ENCODE measurements at places on chromosomes 3 and 15.

DNA sequence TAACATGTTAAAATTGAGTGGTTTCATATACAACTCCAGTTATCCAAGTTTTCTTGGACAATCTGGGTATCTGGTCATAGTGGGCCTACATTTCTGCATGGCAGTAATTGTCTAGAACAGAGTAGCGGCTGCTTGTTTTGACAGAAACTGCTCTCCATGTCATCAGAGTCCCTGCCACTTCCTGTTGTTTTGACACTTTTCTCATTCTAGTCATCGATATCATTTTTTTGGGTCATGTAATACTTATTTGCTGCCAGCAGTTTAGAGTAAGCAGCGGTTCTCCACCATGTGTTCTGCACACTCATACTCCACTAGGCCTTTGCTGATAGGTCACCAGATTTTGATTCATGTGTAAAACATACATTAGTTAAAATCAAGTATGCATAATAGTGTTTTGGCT lies 81.5 kb downstream of the SLC25A26 start:
- no peaks in the 10 kb centered on the region for H3K36me3 ChIP-seq
- DNase-seq, result no peak
- no peak overlapping the region for H3K27ac ChIP-seq
- H3K4me1 ChIP-seq, result no peaks in the 10 kb centered on the region
- H3K27me3 ChIP-seq, result no peaks in the 10 kb centered on the region

DNA sequence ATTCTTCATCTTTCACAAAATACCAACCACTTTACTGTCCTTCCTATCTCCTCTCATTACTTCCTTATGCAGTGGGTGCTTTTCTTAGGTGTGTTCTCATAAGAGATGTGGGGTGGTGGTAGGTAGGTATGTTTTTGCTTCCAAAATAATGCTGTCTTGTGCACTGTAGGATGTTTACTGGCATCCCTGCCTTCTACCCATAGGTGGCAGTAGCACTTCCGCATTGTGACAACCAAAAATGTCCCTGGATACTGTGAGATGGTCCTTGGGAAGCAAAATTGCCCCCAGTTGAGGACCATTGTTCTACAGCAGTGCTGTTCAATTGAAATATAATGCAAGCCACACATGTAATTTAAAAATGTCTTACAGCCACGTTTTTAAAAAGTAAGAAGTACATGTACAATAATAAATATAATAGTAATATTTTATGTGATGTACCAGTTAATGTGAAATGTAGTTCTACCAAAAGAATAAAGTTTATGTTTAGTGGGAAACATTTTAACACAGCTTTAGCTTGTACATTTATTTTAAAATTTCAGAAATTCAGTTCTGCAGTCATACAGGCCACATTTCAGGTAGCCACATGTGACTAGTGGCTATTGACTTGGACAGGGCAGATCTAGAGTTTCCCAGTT lies 75.2 kb downstream of the NEO1 start:
- H3K27ac ChIP-seq, result no peak overlapping the region
- H3K4me3 ChIP-seq, result no peak overlapping the region
- H3K27me3 ChIP-seq, result no peaks in the 10 kb centered on the region
- no peaks in the 10 kb centered on the region for H3K4me1 ChIP-seq

- H3K36me3 ChIP-seq, result no peaks in the 10 kb centered on the region
- no peak overlapping the region for H3K4me3 ChIP-seq
- no peaks in the 10 kb centered on the region for H3K4me1 ChIP-seq
- no peak overlapping the region for H3K27ac ChIP-seq
Observed at GRCh38 chr3:18808429-18808828, 339.9 kb upstream of the KCNH8 start.

DNA sequence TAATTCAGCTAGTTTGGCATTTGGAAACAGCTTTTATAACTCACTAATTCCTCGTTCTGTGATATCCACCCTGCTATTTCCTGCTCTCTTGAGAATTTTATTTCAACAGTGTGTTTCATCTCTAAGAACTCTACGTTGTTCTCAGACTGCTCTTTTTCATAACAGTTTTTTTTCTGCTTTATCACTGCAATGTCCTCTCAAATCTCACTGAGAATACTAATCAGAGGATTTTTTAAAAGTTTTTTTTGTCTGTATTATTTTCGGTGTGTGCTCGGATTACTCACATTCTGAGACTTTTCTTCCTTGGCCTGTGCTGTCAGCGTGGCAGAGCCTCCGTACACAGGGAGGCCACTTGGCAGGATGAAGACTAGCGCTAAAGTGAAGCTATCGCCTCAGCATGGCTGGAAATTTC lies 59.4 kb upstream of the NEO1 start:
- no peak for DNase-seq
- no peaks in the 10 kb centered on the region for H3K36me3 ChIP-seq
- H3K4me3 ChIP-seq, result no peak overlapping the region
- H3K4me1 ChIP-seq, result no peaks in the 10 kb centered on the region
- H3K27ac ChIP-seq, result peak overlapping the region; percentile 63

GRCh38 chr3:102258666-102259227 lies 176.1 kb upstream of the ZPLD1 start:
- no peaks in the 10 kb centered on the region for H3K36me3 ChIP-seq
- no peaks in the 10 kb centered on the region for H3K27me3 ChIP-seq
- DNase-seq, result no peak

GRCh38 chr3:107710851-107711250 lies 188.1 kb downstream of the BBX start:
- H3K4me1 ChIP-seq, result peaks cover 9% of the 10 kb centered on the region
- no peak overlapping the region for H3K27ac ChIP-seq
- peak; percentile 65 for DNase-seq
- no peaks in the 10 kb centered on the region for H3K36me3 ChIP-seq
- no peaks in the 10 kb centered on the region for H3K27me3 ChIP-seq
- H3K4me3 ChIP-seq, result no peak overlapping the region

DNA sequence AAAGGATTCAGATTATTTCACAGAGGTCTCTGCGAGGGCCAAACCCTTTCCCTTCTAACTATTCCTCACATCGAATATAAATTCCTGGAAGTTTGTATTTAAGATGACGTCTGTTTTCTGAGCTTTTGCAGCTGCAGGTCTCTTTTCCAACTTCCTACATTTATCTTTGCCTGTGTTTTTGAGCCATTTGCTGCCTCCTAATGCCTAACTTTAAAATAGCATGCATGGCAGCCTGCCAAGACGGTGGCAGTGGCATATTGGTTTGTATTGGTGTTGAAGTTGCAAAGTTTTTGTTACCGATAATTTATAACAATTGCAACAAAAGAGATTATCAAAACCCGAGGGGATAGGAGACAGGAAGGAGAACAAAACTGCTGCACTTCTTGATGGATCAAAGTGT lies 187.1 kb upstream of the DNAJC19 start:
- H3K27ac ChIP-seq, result no peak overlapping the region
- no peak overlapping the region for H3K4me3 ChIP-seq
- H3K27me3 ChIP-seq, result no peaks in the 10 kb centered on the region
- peak; percentile 81 for DNase-seq
- no peaks in the 10 kb centered on the region for H3K4me1 ChIP-seq

- no peaks in the 10 kb centered on the region for H3K36me3 ChIP-seq
- no peak overlapping the region for H3K4me3 ChIP-seq
- no peak for DNase-seq
- peaks cover 24% of the 10 kb centered on the region for H3K4me1 ChIP-seq
- H3K27ac ChIP-seq, result no peak overlapping the region
- H3K27me3 ChIP-seq, result no peaks in the 10 kb centered on the region
Observed at GRCh38 chr3:99970198-99970597, 144.1 kb downstream of the FILIP1L start.

GRCh38 chr3:171348121-171348520 lies 112.1 kb downstream of the TNIK start:
- H3K4me1 ChIP-seq, result peaks cover 11% of the 10 kb centered on the region
- no peak overlapping the region for H3K4me3 ChIP-seq
- no peaks in the 10 kb centered on the region for H3K36me3 ChIP-seq
- H3K27ac ChIP-seq, result no peak overlapping the region
- no peak for DNase-seq
- no peaks in the 10 kb centered on the region for H3K27me3 ChIP-seq

- H3K27ac ChIP-seq, result no peak overlapping the region
- no peaks in the 10 kb centered on the region for H3K27me3 ChIP-seq
Observed at GRCh38 chr3:125359700-125360099, 15.4 kb downstream of the ZNF148 start.

DNA sequence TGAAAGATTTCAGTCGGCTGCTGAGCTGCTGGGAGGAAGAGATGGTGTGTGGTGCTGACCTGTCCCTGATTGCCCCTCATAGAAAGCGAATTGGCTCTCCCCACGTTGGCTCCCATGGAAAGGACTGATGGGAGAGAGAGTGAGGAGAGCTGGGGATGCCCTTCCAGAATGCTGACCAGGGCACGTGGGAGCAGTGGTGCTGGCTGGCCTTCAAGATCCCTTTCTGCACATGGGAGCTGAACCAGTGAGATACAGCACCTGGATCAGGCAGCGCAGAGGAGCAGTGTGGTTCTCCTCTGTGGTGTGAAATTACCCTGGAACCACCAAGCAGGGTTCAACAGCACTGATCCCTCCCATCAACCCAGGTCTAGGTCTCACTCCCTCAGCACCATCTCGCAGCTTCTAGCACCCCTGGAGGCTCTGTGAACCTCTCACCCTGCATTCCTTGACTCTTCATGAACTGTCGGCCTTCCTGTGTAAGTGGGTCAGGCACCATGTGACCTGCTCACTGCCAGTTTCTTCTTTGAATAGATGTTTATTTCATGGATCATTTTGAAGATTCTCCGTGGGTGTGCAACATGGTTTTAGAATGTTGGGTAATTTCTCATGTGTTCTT lies 55.7 kb downstream of the CACNA1D start:
- DNase-seq, result no peak
- no peaks in the 10 kb centered on the region for H3K4me1 ChIP-seq
- no peak overlapping the region for H3K4me3 ChIP-seq
- H3K27me3 ChIP-seq, result no peaks in the 10 kb centered on the region
- no peak overlapping the region for H3K27ac ChIP-seq
- no peaks in the 10 kb centered on the region for H3K36me3 ChIP-seq

DNA sequence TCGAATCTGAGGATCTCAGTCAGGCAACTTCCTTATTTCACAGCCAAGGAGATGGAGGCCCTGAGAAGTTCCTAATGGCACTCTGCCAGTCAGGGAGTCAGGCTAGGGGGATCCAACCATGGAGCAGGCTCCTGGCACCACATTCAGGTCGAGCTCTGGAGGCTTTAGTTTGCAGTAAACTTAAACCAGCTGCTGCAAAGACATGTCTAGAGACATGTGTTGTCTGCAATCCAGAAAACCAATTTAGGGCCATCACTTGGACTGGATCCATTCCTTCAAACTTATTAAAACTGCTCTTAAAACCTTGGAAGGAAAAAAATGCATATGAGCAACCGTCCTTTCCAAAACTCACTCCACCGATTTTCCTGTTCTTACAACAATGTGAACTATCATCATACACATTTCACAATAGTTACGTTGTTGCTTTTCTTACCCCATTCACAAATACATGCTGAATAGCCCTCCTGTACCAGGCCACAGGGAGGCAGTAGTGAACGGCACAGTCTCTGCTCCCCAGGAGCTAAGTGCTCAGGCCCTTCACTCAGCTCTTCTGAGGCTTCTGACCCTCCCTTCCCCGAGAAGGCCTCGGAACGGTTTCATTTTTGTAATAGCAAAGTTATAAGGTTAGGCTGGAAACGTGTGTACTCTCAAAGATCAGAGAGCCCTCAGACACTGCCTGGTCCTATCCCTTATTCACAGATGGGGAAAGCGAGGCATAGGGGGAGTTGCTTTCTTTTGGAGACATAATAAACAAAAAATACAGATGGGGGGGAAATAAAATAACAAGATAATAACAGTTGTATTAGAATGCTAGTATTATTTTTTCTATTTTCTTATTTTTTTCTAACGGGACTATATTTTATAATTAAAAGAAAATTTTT lies 20.1 kb downstream of the RFT1 start:
- H3K4me1 ChIP-seq, result peaks cover 17% of the 10 kb centered on the region
- no peaks in the 10 kb centered on the region for H3K27me3 ChIP-seq
- H3K4me3 ChIP-seq, result no peak overlapping the region
- H3K27ac ChIP-seq, result no peak overlapping the region

GRCh38 chr3:54004335-54004734 lies 112.7 kb upstream of the SELENOK start:
- no peaks in the 10 kb centered on the region for H3K4me1 ChIP-seq
- no peaks in the 10 kb centered on the region for H3K27me3 ChIP-seq
- no peak for DNase-seq
- H3K27ac ChIP-seq, result no peak overlapping the region
- H3K36me3 ChIP-seq, result no peaks in the 10 kb centered on the region

DNA sequence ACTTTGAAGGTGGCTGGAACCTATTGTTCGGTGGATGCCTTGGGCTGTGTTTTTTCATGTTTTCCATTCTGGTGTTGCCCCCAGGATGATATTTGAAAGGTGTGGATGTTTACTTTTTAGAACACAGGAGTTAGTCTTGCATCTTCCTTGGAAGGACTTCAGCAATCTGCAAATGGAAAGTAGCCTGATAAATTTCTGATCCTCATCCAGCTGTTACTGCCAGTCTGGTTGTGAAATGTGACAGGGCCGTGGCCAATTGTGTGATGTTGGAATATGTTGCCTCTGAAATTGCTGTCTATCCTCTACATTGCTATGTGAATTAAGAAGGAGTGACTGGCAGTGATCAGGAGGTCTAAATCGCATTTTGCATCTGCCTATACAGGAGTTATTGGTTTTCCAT lies 382.5 kb upstream of the C2CD4B start:
- peak; percentile 72 for DNase-seq
- H3K4me1 ChIP-seq, result peaks cover 42% of the 10 kb centered on the region
- no peaks in the 10 kb centered on the region for H3K27me3 ChIP-seq
- H3K36me3 ChIP-seq, result no peaks in the 10 kb centered on the region
- H3K27ac ChIP-seq, result no peak overlapping the region

- DNase-seq, result no peak
- H3K36me3 ChIP-seq, result no peaks in the 10 kb centered on the region
- no peak overlapping the region for H3K4me3 ChIP-seq
- H3K4me1 ChIP-seq, result no peaks in the 10 kb centered on the region
- no peaks in the 10 kb centered on the region for H3K27me3 ChIP-seq
- no peak overlapping the region for H3K27ac ChIP-seq
Observed at GRCh38 chr3:27978440-27978839, 256.3 kb upstream of the EOMES start.

DNA sequence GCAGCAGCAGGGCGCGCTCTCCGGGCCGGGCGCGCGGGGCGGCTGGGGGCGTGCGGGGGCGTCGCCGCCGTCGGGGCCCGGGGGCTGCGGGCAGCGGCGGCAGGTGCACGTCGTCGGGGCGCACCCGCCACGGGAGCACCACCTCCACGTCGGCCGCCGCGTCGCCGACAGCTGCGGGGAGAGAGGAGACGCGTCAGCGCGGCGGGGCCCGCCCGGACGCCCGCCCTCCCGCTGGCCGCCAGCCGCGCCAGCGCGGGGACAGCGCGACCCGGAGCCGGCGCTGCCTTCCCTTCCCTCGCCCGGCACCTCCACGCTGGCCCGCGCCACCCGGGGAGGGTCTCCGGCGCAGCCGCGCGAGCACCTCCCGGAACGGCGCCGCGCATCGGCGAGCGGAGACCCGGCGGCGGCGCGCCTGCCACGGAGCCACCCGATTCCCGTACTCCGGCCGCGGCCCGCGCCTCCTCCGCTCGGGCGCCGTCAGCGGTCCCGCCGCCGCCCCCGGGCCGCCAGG lies 481 bp downstream of the ADAMTS17 start:
- H3K27me3 ChIP-seq, result no peaks in the 10 kb centered on the region
- no peak for DNase-seq
- peaks cover 12% of the 10 kb centered on the region for H3K4me1 ChIP-seq
- H3K4me3 ChIP-seq, result peak overlapping the region; percentile 84
- peak overlapping the region; percentile 86 for H3K27ac ChIP-seq
- H3K36me3 ChIP-seq, result no peaks in the 10 kb centered on the region
